ENCODE measurements at places on chromosomes 5 and 9.

DNA sequence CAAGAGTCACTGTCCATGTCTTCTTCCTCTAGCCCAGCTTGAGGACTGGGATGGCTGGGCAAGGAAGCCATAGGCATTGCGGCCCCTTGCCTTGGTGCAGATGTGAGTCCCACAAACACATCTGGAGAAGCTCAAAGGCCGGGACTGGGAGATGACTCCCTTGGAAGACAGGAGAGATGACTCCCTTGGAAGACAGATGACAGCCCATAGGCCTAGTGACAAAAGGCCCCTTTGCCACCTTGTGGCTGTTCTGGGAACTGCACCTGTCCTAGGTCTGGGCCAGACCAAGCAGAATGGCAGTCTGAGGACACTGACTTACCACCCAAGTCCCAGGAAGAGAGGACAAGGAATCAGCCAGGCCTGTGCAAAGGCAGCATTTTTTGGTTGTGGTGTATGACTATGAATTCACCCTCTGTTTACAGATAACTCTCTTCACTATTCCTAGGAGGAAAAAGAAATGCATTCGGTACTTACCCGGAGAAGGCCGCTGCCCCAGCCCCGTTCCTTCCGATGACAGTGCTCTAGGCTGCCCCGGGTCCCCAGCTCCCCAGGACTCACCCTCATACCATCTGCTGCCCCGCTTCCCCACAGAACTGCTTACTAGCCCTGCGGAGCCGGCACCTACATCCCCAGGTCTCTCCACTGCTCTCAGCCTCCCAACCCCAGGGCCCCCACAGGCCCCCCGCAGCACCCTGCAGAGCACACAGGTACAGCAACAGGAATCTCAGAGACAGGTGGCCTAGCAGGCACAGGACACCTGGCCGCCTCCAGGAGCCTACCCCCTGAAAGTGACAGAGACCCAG is 30.8 kb downstream of the SKP1 start:
- DNase-seq, result peak; percentile 85

DNA sequence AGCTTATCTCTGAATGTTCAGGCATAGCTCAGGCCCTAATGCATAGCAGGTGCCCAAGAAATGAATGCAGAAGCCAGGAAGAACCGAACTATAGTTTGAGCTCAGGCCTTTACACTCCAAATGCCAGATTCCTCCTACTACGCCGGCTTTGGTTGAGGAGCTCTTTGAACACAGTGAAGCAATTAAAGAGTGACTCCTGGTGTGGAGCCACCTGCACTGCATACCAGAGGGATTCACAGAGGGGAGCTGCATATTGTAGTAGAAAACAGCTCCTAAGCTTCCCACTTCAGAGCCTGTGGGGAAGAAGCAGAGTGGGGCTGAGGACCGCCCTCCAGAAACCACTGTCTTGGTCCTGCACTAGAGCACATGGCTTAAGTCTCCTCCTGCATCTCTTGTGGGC is 14.5 kb upstream of the KCNMB1 start:
- DNase-seq, result no peak

DNA sequence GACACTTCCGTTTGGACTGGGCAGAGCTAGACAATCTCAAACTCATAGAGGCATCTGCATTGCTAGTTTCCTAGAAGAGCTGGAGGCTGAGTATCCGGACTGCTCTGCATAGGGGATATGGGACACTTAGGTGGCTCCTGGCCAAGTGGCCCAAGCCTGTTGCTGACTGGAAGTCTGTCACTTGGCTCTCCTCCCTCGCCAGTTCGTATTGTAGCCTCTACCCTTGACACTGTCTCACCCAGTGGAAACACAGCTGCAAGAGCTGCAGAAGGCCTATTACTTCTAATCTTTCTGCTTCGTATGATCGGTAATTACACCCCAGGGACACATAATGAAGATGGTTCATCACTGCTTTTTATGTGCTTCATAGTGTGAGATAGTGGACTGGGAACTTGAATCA is 34.7 kb downstream of the ITGA1 start:
- no peak for DNase-seq

DNA sequence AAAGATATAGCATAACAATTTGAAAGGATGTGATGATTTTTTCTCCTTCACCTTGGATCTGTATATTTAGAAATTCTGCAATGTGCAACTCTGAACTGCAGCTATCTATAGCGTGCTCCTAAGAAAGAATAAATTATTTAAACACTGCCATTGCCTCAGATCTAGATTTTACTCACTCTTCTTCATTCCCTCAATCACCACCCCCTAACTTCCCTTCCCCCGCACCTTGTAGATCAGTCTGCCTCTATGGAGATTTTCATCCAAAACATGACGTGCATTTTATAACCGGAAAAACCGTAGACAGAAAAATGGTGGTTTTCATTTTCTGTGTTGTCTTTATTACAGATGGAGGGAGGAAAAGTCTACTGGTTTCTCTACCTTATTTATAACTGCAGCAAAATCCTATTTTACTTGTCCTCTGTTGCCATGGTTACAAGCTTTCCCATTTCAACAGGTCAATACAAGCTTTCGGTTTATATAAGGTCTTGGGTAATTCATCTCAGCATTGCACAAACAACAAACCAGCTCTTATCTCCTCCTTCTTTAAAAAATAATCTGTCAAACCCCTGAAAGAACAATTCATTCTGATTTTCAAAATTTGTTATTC is 480.0 kb downstream of the TAF11L14 start:
- no peak for DNase-seq

- no peak for DNase-seq
These were observed 113.4 kb downstream of the ST8SIA4 start for GRCh38 chr5:100789694-100790093.
